T-helper 2 cell (primary cell): ENCODE measurements at places on chromosomes 2 and 18.
A peak's percentile ranks its signal among the peaks of the same experiment; 100 is the strongest.

DNA sequence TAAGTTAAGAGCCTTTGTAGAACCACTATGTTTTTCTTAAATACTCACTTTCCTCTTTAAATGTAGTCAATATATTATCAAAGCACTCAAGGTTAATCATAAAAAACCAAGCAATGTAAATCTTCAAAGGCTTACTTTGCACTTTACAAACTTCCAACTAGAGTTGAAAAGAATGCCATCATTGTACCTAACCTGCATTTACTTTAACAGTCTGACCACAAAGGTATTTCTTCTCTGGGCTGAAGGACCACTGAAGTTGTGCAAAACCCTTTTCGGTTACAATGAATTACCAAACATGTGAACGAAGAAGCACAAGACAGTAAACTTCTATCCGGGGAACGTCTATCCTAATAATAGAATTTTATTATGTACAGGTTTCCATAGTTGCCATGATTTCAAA lies 3.0 kb downstream of the HNRNPLL start:
- no peak for DNase-seq

DNA sequence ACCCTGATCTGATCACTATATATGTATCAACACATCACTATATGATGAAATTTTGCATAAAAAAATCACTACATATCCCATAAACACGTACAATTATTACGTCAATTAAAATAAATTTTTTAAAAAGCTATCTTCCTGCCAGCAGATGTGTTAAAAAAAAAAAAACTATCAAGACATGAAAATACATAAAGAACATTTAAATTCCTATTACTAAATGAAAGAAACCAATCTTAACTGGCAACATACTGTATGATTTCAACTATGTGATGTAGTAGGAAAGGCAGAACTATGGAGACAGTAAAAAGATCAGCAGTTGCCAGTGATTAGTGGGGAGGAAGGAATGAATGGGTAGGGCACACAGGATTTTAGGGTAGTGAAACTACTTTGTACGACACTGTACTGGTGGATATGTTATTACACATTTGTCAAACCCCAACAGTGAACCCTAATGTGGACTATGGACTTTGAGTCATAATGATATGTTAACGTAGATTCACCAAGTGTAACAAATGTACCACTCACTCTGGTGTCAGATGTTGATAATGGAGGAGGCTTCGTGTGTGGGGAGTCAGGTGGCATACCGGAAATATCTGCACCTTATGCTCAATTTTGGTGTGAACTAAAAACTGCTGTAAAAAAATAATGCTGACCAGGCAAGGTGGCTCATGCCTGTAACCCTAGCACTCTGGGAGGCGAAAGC lies 27.4 kb downstream of the USP34 start:
- no peak for DNase-seq

- no peak for DNase-seq
These were observed 2.3 kb downstream of the DCAF17 start for GRCh38 chr2:171436307-171436706.

- no peak for DNase-seq
These were observed 68.1 kb downstream of the LAMA3 start for GRCh38 chr18:23757437-23757733.

DNA sequence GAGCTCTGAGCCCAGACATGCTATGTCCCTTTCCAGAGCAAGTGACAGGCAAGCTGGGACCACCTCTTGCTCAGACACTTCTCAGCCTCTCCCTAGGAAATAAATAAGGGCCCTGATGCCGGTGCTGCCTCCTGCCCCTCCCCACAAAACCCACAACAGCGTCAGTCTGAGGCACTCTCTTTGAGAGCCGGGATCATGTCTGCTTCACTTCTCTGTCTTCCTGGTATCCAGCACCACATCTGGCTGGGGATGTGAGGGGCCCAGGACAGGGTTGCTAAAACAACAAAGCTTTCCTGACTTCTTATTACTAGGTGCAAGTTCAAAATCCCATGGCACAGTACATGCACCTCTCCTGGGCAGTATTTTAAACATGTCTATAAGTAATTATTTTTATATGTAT lies 103.9 kb upstream of the GLI2 start:
- no peak for DNase-seq

- no peak for DNase-seq
These were observed 49.6 kb downstream of the LINC00305 start for GRCh38 chr18:64099244-64099643.

- no peak for DNase-seq
These were observed 43.1 kb upstream of the GPC1 start for GRCh38 chr2:240392084-240392947.

GRCh38 chr2:12658310-12658945 lies 58.3 kb upstream of the TRIB2 start:
- DNase-seq: no peak

- no peak for DNase-seq
These were observed 480.3 kb downstream of the MEIS1 start for GRCh38 chr2:66915237-66915636.

- DNase-seq: no peak
These were observed 55.5 kb downstream of the SEPTIN10 start for GRCh38 chr2:109558076-109558882.

GRCh38 chr2:142270291-142270690 lies 139.5 kb upstream of the LRP1B start:
- DNase-seq: no peak

DNA sequence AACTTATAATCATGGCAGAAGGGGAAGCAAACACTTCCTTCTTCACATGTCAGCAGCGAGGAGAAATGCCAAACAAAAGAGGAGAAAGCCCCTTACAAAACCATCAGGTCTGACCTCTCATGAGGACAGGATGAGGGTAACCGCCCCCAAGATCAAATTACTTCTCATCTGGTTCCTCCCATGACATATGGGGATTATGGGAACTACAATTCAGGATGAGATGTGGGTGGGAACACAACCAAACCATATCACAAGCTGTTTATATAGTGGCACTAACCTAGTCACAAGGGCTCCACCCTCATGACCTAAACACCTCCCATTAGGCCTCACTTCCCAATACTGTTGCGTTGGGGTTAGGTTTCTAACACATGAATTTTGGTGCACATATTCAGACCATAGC lies 110.0 kb downstream of the OSBPL6 start:
- no peak for DNase-seq

- no peak for DNase-seq
These were observed 449.4 kb upstream of the SLC14A2 start for GRCh38 chr18:45165871-45166270.

DNA sequence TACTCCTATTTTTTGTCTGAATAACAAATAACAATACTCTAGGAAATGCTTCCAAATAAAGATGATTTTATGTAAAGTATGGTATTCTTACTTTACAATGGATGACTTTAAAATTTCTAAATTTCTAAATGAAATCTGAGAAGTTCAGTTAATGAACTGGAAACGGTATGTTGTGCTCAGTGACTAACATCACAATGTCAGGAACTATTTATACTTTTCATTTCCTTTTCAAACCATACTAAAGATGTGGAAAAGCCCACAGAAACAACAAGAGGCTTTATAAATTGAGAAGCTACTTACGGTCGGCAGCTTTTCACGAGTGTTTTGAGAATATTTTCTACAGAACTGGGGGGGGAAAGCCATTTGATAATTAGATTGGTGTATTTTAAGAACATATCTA lies 31.1 kb downstream of the PSME4 start:
- DNase-seq: no peak

- DNase-seq: no peak
These were observed 38.5 kb downstream of the NPC1 start for GRCh38 chr18:23547846-23548245.

DNA sequence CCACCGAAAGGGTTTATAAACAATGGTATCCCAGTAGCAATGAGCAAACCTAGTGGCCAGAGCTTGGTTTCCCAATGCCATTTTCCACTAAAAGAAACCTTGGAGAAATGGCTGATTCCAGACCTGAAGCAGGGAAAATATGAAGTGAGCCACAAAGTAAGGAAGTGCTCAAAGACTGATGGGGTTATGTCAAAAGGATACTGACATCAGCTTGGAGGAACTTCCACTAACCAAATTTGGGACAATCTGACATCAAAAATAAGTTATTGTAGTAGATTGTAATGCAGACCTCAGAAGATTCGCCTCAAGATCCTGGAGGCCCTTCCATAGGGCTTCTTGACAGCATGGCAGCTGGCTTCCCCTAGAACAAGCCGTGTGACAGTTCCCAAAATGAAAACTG lies 79.4 kb upstream of the SP3 start:
- no peak for DNase-seq

DNA sequence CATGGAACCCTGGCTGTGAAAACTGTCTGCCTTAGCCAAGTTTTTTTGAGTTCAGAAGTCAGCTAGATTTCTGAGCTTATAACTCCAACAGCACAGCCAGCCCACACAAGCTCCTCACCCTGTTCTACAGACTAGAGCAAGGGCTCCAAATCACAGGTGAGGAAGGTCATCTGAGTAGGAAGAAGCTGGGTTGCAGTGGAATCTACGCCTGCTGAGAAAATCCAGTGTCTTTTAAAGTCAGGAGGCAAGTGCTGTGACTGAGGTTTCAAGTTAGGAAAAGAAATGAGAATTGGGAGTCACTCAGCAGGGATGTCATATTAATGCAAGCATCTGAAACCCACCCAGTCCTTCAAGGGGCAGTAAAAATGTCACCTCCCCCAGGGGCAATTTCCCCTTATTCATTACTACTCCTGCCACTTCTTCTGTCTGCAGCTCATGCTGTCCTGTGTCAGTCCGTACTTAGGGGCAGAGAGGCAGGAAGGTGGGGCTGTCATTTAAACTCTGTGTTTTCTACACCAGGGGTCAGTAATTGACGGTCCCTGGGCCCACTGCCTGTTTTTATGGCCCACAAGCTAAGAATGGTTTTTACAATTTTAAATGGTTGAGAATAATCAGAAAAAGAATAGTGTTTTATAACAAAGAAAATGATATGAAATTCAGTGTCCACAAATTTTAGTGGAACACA lies 551.1 kb downstream of the BCL11A start:
- no peak for DNase-seq

DNA sequence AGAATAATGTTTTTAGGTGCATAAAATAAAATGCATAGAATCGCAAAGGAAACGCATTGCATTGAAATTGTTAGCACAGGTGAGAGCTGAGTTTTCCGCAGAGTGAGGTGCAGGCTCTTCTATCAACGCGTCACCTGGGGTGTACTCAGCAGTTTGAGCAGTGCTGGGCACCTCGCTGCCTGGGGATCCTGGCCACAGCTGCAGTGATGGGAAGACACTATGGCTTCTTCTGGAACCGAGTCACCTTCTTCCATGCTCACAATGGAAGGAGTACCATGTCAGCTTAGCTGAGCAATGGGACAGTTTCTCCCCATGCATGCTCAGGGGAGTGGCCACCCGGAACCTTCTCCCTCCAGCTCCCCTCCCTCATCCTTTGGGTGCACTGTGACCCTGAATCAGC lies 95.4 kb upstream of the OTOS start:
- DNase-seq: no peak

GRCh38 chr18:61334951-61335683 lies 1.9 kb downstream of the CDH20 start:
- no peak for DNase-seq

GRCh38 chr2:10378189-10378588 lies 69.9 kb downstream of the ODC1 start:
- DNase-seq: no peak

DNA sequence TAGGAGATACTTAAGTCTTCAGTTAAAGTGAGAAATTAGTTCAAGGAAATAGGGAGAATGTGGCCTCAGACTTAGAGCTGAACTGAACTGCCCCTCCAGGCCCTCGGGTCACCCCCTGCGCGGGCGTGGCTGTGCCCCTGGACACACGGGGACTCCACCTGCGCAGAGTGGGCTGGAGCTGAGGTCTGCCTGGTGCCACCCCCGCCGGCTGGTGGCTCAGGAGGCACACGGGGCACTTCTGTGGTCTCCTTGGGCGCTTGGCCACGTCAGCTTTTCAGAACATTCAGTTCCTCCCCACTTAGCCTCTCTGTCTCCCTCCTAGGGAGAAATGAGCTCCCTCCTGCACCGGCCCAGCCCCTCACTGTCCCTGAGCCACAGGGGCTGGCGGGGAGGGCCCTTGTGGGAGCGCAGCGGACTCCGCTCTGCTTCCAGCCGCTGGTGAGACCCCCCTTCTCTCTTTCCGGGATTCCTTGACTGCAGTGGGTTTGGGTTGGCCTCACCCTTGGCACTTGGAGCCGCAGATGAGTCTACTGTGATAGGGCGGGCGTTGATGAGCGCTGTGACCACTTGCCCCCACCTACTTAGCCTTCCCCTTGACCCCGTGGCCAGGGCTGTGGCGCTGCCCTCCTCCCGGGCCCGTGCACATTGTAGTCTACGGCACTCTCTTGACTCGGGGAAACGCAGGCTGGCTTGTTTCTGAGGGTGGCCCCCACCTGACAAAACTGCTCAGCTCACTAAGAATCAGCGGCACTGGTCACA lies 18.2 kb upstream of the PDIA6 start:
- no peak for DNase-seq

GRCh38 chr2:150482111-150482510 lies 5.4 kb downstream of the RND3 start:
- DNase-seq: no peak

- DNase-seq: peak; percentile 13
These were observed at the start of gene PTPRN for GRCh38 chr2:219309278-219309677. Gene PTPRN, minus strand, starts transcription at chr2:219309401. Its CDS starts 69 bp downstream, at chr2:219309332.

- no peak for DNase-seq
These were observed 26.3 kb upstream of the MOCOS start for GRCh38 chr18:36160959-36161371.

GRCh38 chr2:239768031-239768790 lies 256.9 kb downstream of the NDUFA10 start:
- DNase-seq: no peak

DNA sequence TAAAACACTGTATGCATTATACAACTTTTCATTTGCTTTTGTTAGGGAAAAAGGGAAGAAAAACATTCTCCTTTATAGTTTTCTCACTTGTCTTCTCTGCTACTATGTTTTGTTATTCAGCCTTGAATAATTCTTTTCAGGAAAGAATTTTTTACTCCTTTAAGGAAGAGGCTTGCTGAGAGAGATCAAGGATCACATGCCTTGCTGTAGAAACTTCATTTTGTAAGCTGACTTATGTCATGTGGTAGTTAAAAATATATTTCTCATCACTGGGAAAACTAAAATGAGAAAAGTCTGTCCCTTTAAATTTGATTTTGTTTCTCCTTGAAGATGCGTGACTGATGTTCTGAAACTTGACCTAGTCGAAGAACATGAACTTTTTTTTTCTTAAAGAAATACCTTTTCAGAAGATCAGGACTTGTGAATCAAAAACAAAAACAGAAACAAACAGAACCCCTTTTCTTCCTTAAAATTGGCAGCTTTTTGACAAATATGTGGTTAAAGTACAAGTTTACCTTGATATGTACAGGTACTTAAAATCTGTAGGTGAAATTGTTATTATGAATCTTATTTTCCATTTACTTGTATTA lies 145.1 kb downstream of the COMMD1 start:
- DNase-seq: no peak

DNA sequence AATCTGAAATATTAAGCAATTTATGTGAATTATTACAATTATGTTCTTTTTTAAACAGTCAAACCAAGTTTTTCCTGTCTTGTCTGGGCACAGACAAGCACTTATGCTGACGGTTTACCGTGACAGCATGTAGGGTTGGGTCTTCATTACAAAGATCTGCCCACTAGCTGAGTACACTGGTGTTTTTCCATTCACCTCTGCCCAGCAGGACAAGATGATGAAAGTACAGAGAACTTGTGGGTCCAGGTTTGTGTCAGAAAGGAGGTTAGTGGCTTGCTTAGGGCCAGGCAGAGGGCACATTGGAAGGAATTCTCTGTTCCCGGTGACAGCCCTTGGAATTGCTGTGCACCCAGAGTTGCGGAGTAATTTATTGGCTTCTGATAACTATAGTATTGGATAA lies 14.0 kb downstream of the NABP1 start:
- DNase-seq: no peak

GRCh38 chr2:219772103-219772635 lies 144.7 kb downstream of the SLC4A3 start:
- no peak for DNase-seq
